ENCODE measurements at places on chromosomes 2 and 18.

- no peak for DNase-seq
Measured at GRCh38 chr2:238123991-238124470, 14.4 kb upstream of the KLHL30 start.

DNA sequence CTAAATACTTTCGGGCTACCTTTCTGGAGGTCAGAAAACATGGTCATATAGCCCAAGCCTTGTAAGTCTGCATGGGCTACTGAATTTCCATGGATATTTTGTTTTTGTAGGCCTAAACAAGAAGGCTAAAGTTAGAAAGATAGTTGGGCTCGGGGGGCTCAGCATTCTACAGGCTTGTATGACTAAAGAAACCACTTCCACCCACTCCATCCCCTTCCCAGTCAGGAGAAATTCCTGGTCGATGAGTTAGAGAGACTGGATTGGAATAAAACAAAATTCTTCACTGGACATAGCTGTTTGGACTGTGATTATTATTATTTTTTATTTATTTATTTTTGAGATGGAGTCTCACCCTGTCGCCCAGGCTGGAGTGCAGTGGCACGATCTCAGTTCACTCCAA is 539.4 kb upstream of the TNP1 start:
- DNase-seq, result no peak

DNA sequence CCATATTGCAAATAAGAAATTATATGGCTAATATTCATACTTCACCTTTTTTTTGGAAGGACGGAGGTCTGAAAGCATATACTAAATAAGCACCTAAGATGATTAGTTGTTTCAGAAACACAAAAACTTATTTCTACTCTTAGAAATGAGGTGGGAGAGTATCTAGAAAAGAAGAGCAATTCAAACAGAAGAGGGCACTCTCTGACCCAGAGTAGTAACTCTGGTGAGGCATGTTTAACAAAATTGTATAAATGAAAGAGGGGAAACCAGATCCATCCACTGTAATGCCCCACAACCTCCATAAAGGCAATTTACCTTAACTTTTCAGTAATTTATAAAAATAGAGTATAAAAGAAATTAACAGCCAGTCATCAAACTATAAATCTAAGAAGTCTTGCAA is 669.6 kb upstream of the VRK2 start:
- no peak for DNase-seq

GRCh38 chr18:10140461-10141282 is 226.9 kb downstream of the VAPA start:
- DNase-seq, result no peak

DNA sequence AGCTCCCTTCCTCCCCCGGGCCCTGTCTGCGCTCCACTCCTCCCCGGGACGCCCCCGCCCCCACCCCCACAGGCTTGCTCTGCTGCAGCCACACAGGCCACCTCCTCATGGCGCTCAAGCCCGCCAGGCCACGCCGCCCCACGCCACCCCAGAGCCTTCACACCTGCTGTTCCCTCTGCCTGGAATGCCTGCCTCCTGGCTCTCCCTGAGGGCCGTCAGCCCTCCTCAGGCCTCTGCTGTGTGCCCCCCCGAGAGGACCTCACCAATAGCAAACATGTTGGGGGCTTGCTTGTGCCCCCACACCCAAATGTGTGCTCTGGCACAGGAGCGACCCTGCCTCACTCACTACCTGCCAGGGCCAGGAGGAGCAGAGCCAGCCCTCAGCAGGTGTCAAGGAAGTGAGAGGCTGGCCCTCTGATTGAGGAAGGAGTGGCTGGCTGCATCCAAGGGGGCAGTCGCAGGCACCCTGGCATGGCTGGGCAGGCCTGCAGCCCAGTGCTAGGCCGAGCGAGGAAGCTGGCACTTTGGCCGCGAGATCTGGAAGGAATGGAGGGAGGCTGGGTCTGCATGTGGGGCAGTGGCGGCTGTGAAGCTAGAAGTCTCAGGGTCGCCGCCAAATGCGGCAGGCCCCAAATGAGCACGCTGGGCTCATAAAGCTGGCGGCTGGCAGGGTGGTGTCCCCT is 86.5 kb downstream of the INHBB start:
- no peak for DNase-seq

DNA sequence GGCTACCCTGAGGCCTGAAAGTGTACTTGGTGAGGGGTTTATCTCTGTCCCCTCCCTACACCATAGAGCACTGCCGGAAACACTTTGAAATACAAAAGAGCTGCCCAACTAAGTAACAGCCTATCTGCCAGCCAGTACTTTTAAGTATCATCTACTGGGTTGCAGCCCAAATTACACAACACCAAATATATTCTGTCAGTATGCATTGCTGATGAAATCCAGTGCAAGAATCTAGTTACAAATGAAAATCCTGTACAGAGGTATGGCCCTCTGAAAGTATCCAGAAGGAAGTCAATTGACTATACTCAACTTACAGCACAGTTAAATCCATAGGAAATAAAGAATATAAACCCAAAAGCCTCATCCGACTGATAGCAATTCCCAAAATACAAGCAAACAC is 280.8 kb downstream of the CCDC85A start:
- no peak for DNase-seq

GRCh38 chr2:48474574-48475298 is 55.2 kb upstream of the STON1 start:
- DNase-seq, result no peak

DNA sequence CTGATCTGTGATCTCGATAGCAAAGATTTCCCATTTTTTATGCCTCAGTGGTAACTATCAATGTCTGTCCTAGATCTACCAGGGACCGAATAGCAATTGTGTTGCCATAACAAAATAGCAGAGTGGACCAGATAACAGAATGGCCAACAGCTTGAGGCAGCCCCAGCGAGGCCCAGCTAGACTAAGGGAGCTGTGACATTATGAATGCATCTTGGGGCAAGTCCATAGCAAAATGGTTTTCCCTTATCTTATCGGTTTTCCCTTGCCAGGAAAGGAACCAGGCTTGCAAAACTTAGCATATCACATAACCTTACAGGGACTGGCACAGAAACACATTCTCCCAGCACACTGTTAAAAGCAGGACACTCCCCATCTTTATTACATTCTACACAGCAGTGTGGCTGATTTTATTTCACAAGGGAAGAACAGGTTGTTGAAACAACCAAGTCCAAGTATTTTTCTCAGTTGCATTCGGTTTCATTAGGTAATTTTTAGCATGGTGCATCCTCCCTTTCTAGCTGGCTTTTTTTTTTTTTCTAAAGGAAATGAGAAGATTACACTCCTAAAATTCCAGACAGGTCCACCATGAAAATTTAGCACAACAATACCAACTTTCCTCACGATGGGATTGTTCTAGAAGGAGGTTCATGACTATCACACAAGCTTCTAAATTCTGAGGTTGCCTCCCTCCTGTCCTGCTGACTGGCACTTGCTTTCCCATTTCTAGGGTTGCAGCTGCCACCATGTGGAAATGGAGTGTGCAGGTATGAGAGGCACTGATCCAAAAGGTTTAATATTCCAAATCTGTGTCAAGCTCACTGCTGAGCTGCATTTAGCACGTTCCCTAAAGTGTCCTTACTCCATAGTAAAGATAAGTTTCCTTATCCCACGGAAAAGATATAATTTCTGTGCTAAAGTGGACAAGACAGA is 97.0 kb upstream of the SLC35G4 start:
- no peak for DNase-seq

GRCh38 chr2:68789603-68790002 is 55.0 kb downstream of the ARHGAP25 start:
- DNase-seq, result no peak

DNA sequence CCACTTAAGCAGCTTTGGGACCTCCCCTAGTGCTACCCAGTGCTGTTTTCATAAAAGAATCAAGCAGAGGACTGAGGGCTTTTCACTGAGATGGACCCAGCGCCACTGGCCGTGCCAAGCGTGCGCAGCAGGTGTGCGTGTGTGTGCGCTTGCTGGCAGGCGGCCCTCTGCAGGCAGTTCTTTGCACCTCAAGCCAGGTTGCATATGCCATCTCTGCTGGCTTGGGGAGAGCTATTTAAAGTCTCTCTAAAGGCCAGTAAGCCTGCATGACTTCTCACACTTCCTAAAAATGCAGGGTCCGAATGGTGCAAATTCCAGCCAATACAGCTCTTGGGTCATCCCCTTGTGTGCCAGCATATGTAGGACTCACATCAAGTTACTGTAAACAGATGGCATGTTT is 255.5 kb downstream of the RNF152 start:
- no peak for DNase-seq

GRCh38 chr2:171703574-171704347 is 16.5 kb downstream of the DYNC1I2 start:
- DNase-seq, result no peak

GRCh38 chr2:122191331-122191730 is 435.9 kb downstream of the TSN start:
- DNase-seq, result no peak

DNA sequence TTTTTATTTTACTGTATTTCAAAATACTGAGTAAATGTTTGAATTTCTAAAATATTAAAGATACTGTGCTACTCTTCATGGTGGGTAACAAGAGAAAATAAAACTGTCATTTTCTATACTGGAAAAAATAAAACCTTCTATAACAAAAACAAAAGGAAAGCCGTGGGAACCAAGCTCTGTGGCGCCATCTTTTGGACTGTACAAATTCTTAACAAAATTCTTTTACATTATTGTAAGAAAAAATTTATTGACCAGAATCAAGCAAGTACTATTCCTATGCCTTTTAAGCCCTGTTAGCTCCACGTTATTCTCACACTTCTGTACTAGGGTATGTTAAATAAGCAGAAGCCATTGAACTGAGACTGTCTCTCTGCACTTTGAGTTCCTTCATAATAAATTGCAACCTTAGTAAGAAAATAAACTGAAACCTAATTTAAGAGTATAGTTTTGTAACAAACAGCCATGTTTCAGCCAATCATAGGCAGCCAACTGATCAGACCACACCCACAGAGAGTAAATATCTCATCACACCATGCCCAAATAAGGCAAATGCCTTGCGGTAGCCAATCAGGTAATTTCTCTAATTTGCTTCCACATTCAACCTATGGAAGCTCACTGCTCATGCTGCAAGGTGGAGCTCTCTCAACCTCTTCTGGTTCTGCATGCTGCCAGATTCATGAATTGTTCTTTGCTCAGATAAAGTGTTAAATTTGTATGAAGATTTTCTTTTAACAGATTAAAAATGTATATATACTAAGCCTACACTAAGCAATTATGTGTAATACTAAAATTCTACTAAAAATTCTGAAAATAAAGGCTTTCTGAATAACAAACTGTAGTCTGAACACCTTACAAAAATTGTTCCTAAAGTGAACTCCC is 42.2 kb downstream of the HIBCH start:
- DNase-seq, result no peak

GRCh38 chr2:232773815-232774214 is 2.5 kb downstream of the KCNJ13 start:
- DNase-seq, result no peak

DNA sequence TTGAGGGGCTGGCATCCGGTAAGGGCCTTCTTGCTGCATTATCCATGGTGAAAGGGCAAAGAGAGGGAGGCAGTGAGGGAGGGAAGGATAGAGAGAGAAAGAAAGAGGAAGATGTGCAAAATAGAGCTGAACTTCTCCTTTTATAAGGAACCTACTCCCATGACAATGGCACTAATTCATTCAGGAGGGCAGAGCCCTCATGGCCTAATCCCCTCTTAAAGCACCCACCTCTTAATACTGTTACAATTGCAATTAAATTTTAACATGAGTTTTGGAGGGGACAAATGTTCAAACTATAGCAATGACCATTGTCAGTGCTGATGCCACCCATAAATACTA is 60.2 kb downstream of the CXCR4 start:
- DNase-seq, result no peak

GRCh38 chr18:36187193-36187825 is at the start of gene MOCOS:
Gene MOCOS, plus strand, starts transcription at chr18:36187497. Its CDS starts 43 bp downstream, at chr18:36187540.
- no peak for DNase-seq

DNA sequence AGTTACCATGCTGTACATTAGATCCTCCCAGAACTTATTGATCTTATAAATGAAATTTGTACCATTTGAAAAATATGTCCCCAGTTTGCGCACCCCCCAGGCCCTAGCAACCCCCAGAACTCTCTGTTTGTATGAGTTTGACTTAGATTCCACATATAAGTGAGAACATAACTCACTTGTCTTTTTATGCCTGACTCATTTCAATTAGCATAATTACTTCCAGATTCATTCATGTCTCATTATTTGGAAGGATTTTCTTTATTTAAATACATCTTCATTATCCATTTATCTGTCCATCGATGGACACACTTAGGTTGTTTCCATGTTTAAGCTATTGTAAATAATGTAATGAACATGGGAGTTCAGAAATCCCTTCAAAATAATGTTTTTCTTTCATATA is 705.9 kb downstream of the CCDC85A start:
- no peak for DNase-seq

DNA sequence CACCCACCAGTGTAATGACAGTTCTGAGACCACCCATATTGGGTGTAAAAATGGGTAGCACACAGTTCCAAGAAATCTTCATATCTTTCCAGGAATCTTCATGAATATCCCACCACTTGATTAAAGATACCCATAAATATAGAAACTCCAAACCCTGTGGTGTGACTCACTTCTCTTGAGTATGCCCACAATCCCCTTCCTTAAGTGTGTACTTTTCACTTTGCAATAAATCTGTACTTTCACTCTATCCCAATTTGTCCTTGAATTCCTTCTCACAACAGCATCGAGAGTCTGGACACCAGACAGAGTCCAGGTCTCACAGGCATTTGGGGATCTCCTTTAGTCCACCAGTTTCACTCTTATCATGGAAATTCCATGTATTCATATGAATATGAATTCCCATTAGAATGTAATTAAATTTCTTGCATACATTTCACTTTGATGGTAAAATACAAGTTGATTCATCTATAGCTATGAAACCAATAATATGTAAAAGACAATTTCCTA is 287.0 kb upstream of the SESTD1 start:
- no peak for DNase-seq

DNA sequence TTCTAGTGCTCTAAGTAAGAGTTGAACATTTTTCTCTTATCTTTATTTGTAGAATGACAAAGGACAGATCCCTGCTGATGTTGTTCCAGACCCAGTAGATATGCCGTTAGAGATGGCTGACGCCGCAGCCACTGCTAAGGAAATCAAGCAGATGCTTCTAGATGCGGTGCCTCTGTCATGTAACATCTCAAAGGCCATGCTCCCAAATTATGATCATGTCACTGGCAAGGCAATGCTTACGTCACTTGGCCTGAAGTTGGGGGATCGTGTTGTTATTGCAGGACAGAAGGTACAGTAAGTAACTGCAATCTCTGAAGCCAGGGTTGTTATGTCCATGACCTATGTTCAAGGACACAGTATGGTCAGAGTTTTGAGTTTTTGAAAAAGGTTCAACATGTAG is 28.4 kb downstream of the CLIP4 start:
- DNase-seq, result no peak

- DNase-seq, result no peak
Measured at GRCh38 chr2:174753038-174753633, 11.1 kb downstream of the CHRNA1 start.

DNA sequence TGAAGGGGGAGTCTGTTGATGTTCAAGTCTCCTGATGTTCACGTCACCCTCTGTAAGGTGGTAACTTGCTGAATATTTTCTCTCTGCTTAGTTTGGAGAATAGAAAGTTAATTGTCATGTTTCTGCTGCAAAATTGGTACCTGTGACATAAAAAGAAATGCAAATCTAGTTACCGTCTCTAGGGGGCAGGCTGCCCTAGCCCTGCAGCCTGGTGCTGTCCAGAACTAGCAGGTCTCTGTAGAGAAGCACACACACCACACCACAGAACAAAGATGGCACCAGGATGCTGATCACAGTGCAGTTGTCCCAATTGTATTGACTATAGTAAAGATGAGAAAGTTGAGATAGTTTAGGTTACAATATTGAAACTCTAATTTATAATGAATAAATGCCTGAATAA is 47.0 kb downstream of the SLC9A4 start:
- DNase-seq, result no peak

- DNase-seq, result no peak
Measured at GRCh38 chr2:187382131-187382530, 65.9 kb downstream of the CALCRL start.
